T follicular helper cell (primary cell): ENCODE measurements at places on chromosomes 12 and 14.

DNA sequence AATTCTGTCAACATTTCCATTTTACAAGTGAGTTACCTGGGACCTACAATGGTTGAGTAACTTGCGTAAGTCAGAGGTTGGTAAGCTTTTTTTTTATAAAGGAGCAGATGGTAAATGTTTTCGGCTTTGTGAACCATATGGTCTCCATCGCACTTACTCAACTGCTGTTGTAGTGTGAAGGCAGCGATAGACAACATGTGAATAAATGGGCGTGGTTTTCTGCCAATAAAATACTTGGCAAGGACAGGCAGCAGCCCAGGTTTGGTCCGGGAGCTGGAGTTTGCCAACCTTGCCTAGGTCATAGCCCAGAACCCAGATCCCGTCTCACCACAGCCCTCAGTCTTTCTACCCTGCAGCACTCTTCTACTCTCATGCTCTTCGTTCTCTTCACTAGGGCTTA is 6.3 kb downstream of the DDX55 start:
- DNase-seq = no peak

- no peak for DNase-seq
Measured at GRCh38 chr12:71141378-71141926, 16.3 kb downstream of the TSPAN8 start.

DNA sequence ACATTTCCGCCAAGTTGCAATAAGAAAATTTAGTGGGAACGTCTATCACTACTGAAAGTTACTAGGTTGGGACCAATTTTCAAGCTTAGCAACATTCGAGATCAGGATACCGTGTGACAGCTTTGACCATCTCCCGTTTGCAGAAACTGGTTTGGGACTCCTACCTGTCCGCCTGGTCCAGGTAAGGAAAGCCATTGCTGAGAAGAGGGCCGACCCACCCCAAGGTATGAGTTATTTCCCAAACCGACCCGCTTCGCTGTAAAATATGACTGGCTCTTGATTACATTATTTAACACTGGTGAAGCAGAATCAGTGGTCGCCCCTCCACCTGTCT is 271 bp downstream of the DNAI7 start:
- DNase-seq = no peak

DNA sequence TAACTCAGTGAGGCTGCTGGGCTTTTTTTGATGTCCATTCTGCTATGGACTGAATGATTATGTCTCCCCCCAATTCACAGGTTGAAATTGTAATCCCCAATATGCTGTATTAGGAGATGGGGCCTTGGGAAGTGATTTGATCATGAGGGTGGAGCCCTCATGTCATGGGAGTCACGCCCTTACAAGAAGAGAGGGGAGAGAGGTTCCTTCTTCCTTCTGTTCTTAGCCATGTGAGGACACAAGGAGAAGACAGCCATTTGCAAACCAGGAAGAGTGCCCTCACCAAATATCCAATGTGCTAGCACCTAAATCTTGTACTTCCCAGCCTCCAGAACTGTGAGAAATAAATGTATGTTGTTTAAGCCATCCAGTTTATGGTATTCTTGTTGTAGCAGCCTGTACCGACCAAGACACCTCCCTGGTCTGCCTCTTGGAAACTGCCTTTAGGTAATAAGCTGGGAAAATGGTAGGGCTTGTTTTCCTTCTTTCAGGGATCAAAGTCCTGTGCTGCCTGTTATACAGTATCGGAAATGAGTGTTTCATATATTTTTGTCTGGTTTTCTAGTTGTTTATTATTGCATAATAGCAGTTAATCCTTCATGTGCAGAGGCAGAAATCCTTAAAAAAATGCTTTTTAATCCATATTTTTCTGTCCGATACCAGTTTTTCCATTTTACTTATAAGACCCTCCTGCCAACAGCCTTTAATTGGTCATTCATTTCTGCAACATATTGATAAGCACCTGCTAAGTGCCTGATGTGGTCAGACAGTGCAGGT is 16.3 kb downstream of the BORCS5 start:
- no peak for DNase-seq

- no peak for DNase-seq
Measured at GRCh38 chr12:115383668-115384067, 699.7 kb upstream of the TBX3 start.

- no peak for DNase-seq
Measured at GRCh38 chr14:93028724-93029076, 87.0 kb downstream of the ITPK1 start.
